CD4-positive, alpha-beta T cell (primary cell): ENCODE measurements at places on chromosomes 4 and X.

DNA sequence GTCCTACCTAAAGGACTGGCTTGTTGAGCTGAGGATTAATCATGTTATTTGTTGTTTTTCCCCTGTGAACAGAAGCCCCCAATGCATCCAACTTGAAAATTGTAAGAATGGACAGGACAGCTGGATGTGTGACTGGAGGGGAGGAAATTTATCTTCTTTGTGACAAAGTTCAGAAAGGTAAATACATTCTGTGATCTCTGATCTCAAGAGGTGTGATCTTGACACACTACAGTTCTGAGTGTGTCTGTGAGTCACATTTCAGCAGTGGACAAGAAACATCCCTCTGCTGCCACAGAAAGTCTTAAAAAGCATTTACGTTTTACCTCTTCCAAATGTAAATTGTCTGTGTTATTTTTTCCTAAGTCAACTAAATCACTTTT, 79.3 kb downstream of the NFKB1 start:
- no peak for DNase-seq

GRCh38 chr4:99817309-99817890, 773 bp downstream of the DAPP1 start:
- no peak for DNase-seq

- no peak for DNase-seq
These were observed 132.2 kb upstream of the SLC34A2 start for GRCh38 chr4:25523405-25523804.

- DNase-seq = no peak
These were observed 633 bp downstream of the FAM199X start for GRCh38 chrX:104166735-104167436.

- peak; percentile 48 for DNase-seq
These were observed 44.5 kb downstream of the SEPTIN11 start for GRCh38 chr4:76993787-76994641.

DNA sequence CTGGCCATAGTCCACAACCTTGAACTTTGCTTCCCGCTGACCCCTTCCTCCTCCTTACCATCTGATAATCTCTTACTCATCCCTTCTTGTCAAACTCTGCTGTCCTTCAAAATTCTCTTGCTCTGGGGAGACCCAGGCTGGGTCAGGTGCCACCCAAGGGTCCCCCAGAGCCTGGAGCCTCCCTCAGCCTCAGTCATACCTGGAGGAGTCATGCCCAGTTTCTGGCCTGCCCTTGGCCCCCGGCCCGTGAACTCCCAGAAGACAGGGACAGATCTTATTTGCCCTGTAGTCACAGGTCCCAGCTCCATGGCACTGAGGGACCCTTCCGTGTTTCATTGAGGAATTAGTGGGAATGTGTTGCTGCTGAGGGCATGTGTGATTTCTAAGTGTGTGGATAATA, 4.7 kb upstream of the GPR78 start:
- no peak for DNase-seq

GRCh38 chrX:14616301-14616700, 87.0 kb downstream of the GLRA2 start:
- no peak for DNase-seq

- DNase-seq = no peak
These were observed 15.7 kb downstream of the OFD1 start for GRCh38 chrX:13750204-13750603.
